ENCODE measurements at places on chromosomes 13 and 19.

GRCh38 chr13:72295153-72295552 lies 428.1 kb upstream of the DACH1 start:
- DNase-seq = peak; percentile 20

GRCh38 chr13:74883834-74884233 lies 598.1 kb downstream of the TBC1D4 start:
- no peak for DNase-seq

- no peak for DNase-seq
These were observed 34.0 kb downstream of the KLF5 start for GRCh38 chr13:73092829-73093228.

GRCh38 chr19:28546148-28546685 lies 666.7 kb downstream of the UQCRFS1 start:
- no peak for DNase-seq

DNA sequence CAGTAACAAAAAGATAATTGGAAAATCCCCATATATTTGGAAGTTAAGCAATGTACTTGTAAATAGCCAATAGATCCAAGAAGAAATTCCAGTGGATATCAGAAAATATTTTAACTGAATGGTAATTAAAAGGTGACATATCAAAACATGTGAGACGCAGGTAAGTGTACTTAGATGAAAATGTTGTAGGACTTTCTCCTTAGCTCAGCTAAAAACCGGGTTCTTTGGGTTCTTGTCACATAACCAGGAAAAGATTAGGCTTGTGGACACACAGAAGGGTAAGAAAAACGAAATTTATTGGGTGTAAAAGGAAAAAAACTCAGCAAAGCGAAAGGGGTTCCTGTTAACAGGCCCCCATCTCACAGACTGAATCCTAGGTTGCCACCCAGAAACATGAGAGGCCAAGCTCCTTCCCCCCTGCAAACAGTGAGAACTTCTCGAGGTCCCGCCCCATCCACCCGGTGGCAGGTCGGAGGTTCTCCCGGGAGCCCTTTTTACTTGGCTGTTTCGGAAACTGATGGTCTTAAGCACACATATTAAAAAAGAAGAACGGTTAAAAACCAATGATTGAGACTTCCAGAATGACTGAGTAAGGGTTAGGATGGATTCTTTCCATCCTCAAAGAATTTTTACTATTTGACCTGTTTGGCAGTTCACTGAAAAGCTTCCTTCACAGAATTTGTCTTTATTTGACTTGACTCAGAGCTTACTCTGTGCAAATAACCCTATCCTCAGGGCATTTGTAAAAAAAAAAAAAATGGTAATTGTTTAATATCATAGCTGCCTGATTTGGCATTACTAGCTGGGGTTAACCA lies 3.1 kb upstream of the CCDC70 start:
- no peak for DNase-seq

DNA sequence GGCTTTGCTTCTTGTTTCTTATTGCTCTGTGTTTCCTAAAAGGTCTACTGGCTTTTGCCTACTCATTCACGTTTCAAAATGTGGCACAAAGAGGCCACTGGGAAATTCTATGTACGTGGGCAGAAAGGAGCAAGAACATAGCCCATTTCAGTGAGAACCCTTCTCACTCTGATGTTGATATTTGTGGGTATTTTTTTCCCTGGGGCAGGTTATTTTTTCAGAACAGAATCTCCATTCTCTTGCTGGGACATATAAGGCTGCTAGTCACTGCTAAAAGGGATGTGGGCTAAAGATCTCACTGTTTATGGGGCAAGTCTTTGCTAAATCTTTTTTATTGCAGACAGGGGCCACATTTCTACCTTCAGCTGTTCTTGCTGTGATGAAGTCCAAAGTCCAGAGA lies 27.1 kb downstream of the EDNRB start:
- no peak for DNase-seq

GRCh38 chr19:43720936-43721335 lies 5.1 kb downstream of the IRGC start:
- DNase-seq = no peak

DNA sequence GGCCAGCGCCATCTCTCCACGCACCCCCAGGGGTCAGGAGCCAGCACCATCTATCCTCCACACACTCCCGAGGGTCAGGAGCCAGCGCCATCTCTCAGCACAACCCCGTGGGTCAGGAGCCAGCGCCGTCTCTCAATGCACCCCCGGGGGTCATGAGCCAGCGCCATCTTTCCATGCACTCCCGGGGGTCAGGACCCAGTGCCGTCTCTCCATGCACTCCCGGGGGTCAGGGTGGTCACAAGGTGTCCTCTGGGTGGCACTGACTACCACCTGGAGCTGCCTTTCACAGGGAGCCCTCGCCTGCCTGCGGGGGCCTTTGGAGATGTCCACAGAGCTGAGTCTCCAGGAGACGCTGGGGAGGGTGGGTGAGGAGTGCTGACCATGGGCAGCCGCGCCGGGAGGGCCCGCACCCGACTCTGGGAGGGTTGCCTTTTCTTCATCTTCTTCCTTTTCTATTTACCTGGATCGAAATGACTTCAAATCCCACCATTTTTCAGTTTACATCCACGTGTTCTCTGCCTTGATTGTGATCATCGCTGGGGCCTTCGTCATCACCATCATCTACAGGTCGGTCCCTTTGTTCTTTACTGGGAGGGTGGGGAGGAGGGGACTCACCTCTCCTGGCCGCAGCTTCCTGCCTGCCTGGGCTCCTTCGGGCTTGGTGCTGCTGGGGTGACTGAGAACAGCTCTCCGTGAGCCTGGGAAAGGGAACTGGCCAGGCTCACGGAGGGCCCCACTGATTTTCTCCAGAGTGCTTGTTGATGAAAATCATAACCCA lies 19.1 kb downstream of the TEX29 start:
- DNase-seq = no peak

- no peak for DNase-seq
These were observed 156.7 kb downstream of the ZNF536 start for GRCh38 chr19:30528919-30529318.

- no peak for DNase-seq
These were observed 10.6 kb upstream of the MADCAM1 start for GRCh38 chr19:485583-486236.

DNA sequence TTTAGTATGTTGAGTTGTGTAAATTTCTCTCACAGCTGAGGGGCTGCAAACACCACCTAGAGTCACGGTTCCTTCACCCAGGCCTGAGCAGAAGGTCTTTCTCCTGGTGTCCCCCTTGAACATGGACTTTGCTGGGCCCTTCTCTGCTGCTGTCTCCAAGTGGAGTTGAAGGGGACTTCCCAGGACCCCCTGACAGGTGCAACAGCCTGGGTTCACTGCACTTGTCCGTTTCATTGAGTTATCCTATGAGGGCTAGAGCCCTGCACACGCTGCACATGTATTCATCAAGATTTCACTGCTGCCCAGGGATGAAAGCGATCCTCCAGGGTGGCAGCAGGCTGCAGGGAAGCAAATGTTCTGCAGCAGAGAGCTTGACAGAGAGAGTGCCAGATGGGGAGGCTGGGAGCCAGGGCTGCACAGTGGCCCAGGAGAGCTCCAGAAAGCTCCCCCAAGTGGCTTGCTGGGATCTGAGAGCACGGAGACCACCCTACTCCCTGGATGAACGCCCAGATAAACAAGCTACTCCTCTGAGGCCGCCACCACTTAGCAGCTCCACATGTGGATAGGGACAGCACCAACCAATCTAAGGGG lies 10.3 kb downstream of the TMEM272 start:
- no peak for DNase-seq

GRCh38 chr13:31224963-31225559 lies 25.3 kb downstream of the B3GLCT start:
- DNase-seq = no peak

Data from fibroblast of skin of right quadriceps (primary cell).